ENCODE measurements at places on chromosomes 6 and 20.

DNA sequence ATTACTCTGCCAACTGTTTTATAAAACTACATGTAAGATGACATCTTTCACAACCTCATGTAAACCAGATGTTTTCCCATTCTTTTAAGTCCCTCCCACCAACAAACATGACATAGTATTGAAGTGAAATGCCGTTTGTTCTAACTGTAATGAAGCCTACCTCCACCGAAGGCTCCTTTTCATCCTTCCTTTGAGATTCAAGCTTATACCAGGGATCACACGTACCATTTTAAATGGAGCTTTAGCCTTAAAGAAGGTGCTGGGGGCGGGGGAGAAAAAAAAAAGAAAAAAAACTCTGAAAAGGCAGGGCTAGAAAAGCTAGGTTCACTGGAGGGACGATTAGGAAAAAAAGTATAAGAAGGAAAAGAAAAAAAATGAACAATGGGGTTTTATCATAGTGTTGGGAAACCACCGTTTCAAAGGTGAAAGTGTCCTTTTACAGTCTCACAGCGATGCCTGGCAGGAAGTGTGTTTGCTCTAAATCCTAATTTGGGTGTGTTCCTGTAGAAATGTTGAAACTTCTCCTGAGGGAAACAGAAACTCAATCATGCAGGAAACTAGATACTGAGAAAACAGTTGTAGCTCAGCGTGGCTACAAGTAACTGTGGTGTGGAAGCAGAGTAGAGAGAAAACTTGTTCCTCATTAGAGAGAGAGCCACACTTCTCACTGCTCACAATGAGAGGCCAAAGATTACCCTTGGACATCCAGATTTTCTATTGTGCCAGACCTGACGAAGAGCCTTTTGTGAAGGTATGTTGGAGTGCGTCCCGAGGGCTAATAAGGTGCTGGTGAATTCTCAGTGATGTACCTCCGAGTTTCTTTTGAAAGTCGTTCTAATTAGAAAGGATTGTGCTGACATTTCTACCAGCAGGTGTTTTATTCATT lies 37.6 kb upstream of the HINT3 start:
- DNase-seq, result no peak

DNA sequence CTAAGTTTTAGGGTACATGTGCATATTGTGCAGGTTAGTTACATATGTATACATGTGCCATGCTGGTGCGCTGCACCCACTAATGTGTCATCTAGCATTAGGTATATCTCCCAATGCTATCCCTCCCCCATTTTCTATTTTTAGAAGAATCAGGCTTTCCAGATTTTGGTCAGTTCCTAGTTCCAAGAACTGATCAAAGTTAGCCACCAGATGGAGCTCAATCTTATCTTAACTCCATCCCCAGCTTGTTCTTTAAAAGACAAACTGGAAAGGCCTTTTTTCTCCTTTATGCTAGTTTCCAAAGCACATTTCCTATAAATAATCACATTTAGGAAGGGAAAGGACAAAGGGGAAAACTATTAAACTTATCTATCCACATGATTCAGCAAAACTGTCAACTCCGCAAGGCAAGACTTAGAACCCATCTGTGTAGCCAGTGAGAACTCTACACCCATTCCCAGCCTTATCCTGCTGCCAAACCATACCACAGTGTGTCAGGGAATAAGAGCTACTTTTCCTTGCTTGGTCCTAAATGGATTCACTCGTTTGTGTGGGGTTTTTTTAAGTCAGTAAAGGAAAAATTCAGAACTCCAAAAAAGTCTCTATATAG lies 22.8 kb upstream of the KHDC1 start:
- DNase-seq, result no peak

DNA sequence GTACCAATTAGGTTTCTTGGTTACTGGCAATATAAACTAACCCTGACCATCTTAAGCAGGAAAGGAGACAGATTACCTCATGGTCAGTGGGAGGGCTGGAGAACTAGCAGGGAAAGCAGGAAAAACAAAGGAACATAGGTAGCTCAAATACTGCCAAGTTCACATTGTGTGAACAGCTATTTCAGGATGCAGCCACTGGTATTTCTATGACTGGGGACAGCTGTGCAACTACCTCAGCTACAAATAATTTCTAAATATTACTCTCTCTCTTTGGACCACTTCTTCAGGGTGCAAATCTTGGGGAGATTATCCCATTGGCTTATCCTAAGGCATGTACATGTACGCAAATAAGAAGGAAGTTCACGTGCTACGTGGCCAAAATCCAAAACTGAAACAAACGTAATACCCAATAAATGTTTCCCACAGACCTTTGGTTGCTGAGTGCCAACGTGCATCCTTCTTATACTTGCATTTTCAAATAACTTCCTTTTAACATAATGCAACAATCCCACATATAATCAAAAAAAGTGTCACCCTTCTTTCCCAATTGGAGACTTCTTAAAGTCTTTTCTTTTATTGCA lies 180.9 kb downstream of the PHF3 start:
- no peak for DNase-seq

DNA sequence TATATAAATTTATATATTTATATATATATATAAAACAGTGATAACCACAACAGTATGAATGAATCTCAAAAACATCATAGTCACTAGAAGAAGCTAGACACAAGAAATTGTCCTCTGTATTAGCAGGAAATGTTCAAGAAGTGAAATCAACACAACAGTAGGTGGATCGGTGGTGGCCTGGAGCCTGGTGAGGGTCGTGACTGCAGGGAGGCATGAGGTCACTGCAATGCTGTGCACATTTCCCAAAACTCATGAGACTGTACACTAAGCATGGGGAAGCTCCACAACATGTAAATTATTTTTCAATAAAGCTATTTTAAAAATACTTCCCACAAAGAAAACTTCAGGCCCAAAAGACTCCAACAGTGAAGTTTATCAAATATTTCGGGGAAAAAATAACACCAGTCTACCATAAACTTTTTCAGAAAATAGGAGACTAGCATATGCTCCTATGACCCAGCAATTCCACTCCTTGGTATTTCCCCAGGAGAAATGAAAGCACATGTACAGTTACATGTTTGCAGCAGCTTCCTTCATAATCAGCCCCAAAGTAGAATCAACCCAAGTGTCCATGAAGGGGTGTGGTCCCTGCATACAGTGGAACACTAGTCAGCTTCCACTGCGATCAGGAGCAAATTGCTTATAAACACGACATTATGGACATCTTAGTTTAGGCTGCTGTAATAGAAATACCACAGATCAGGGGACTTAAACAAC lies 144.2 kb downstream of the TBXT start:
- DNase-seq, result no peak

DNA sequence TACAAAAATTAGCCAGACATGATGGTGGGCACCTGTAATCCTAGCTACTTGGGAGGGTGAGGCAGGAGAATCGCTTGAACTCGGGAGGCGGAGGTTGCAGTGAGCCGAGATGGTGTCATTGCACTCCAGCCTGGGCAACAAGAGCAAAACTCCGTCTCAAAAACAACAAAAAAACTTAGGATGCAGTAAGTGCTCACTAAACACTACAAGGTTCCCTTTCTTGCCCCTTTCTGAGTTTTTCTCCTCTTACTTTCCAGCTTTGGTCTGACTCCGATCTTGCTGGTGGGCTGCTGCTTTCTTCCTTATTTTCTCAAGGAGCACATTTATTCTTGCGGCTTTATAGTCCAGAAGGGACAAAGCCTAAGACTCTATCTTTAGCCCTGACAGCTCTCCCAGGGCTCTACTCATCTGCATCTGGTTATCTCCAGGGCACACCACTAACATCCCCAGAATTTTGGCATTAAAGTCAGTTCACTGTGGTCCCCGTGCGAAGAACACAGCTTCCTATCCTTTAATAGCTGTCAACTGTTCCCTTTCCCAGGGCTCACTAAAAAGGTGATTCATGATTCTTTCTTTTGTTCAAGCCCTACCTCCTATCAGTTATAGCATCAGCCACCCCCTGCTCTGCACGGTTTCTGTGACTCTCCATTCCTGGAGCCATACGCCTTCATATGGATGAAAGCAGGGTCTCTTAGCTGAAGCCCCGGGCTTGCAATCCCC lies 17.1 kb upstream of the RPN2 start:
- no peak for DNase-seq

DNA sequence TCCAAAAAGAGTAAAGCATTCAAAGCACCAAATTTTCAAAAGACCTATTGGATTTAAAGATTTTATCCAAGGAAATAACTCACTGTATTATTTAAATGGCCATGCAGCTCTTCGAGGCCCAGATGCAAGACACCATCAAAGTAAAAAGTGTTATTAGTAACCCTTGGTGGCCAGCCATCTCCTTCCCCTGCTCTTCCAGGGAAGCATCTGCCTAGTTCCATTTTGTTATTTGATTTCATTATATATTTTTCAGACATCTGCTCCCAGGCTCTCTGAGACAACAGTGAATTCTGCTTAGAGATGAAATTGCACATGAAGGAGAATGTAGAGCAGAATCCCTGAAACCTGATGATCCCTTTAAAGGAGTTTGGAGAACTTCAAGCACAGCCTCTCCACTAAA lies 252.3 kb upstream of the TBX18 start:
- no peak for DNase-seq

DNA sequence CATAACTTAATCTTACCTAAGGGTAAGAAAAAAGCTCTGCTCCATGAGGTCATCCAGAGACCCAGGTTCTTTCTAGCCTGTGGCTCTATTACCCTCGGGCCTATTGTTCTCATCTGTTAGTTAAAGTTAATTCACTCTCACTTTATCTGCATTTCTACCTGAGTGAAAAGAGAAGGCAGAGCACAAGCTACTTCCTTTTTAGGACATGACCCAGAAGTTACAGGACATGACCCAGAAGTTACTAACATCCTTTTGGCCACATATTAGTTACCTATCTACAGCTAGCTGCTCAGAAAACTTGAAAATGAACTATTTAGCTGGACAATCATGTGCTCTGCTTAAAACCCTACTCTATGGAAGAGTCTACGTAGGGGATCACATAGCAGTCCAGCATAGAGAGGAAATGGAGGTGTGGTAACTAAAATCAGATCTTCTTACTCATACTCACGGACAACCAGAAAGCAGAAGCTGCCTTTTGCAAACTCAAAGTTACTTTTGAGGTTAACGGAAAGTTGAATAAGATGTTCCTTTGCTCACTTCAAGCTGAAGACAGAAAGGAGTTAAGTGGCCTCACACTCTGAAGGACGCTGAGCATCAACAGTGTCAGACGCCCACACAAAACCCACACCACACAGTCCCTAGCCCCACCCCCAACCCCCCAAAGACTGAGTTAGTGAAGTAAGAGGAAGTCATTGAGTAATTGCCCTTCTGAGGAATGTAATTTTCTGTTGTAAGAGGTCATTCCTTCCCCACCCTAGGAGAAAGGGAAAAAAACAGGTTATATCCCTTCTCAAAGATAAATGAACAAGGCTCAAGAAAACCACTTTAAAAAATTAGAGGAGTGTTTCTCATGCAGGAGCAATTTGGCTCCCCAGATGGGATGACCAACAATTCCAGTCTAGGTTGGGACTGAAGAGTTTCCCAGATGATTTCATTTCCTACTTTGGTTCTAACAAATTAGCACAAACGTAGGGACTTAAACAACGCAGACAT lies 45.9 kb upstream of the TAB2 start:
- DNase-seq, result no peak

- no peak for DNase-seq
Measured at GRCh38 chr6:158211273-158212055, 43.3 kb downstream of the GTF2H5 start.

GRCh38 chr20:47118641-47119040 lies 224.0 kb downstream of the EYA2 start:
- no peak for DNase-seq

DNA sequence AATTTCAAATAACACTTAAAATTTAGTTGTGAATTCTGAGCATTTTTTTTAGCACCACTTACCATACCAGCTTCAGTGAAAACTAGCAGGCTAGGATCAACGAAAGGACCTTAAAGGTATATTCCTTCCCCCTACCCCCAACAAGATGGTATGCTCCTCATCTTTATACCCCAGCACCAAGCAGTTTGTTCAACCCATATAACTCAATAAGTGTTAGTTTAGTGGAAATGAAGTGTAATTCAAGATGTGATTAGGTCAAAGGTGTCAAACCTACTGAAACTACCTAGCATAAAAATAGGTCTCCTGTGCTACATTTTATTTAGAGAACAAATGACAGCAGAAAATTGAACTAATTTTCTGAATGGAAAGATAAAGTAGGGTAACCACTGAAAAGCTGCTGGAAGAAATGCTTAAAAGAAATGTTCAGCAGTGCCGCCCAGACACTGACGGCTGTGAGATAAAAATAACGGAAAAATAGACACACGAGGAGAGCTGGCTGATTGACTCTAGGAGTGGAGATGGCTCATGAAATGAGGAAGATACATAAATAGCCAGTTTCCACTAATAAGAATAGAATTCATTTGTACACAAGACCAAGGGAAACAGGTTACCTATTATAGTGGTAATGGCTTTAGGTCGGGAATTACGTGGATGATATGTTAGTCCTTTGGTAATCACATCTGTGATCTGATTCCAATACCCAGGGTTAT lies 94.8 kb downstream of the IPCEF1 start:
- no peak for DNase-seq
